ENCODE measurements at places on chromosomes 11 and 22. TPM values are rescaled to one million over a fixed set of nuclear protein-coding genes. Genes with fewer than 3 reads are reported as not detected.

SLC1A2 gene
- total RNA-seq: 1.9 TPM

VPREB3 gene
- total RNA-seq: not detected

AQP11 gene
- 3.0 TPM for total RNA-seq

MIAT gene
- 0.72 TPM for total RNA-seq

NRGN gene
- 0.20 TPM for total RNA-seq

NPAS4 gene
- not detected for total RNA-seq

MMP1 gene
- total RNA-seq: 746 TPM

LRRC74B gene
- total RNA-seq: not detected

LIF gene
- total RNA-seq: 46.1 TPM

YPEL1 gene
- 1.2 TPM for total RNA-seq
